Kidney glomerular epithelial cell (primary cell): ENCODE measurements at places on chromosomes 6 and 20.

DNA sequence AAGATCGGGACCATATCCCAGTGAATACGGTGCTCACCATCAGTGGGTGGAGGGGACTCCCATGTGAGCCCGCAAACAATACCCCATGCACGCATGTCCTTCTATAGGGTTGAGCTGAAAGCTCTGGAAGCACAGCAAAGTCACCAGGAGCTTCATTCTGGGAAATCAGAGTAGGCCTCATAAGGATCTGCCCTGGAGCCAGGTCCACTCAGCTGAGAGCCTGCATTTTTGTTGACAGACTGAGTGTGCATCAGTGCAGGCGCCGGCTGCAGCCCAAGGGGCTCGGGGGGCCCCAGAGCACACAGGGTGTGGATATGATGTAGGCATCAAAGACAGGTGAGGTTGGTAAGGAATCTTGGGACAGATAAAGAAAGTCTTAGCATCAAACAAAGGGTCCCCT, 79.8 kb upstream of the CD93 start:
- DNase-seq: no peak

GRCh38 chr6:133699741-133700385, 189.1 kb upstream of the TCF21 start:
- no peak for DNase-seq

DNA sequence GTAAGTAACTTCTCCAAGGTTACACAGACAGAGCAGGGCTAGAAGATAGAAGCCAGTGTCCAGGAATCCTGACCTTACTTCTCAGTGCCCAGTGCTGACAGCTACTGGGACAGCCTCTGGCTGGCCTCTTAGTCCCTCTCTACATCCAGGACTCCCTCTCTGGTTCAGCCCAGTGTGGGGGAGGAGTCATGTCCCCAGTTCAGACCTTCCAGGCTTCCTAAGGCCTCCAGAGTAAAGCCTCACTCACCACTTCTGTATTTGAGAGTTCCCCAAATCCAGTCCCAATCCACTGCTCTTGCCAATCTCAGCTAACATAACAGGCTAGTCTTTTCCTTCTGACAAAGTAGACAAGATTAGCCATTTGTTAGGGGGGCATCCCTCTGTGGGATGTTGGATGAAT, 36.9 kb upstream of the EPB41L1 start:
- DNase-seq: no peak

DNA sequence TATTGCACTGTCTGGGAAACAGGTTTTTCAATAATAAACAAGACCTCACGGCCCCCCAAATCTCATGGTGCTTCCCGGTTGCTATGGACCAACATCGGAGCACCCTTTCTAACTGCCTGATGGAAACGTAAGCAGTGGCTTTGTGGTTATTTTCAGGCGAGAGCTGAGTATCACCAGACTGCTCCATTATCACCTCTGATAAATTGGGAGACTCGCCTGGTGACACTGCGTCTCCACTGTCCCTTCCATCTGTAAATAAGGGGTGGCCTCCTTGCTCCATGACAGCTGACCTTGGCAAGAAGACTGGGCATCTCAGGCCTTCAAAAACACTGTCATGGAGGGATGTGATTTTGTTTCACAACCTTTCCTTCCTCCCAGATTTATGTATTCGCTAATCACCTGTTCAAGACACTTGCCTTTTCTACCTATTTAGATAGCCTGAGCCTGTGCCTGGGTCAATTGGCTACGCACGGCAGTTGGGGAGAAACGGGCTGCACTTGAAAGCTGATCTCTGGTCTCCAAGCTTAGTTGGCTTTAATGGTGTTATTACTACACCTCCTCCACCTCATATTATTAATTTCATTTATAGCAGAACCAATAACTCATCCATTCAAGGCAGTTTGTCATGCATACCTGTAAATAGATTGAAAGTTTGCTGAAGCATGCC, 17.7 kb upstream of the CDH4 start:
- no peak for DNase-seq

DNA sequence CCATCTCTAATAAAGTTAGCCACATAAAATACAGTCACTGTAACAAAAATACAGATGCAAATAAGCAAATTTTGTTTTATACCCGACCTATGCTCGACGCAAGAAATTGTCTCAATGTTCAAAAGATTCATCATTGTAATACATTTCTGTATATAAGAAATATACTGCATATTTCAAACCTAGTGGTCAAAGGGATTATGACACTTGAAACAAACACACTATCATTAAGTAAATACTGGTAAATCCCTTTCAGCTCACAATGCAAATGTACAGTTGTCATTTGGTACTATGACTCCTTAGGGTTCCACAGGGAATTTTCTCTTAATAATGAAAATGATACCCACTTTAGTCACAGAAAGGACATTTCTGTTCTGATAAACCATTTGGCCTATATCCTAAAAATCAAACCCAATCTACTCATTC, 2.2 kb downstream of the HIVEP2 start:
- DNase-seq: peak; percentile 36

DNA sequence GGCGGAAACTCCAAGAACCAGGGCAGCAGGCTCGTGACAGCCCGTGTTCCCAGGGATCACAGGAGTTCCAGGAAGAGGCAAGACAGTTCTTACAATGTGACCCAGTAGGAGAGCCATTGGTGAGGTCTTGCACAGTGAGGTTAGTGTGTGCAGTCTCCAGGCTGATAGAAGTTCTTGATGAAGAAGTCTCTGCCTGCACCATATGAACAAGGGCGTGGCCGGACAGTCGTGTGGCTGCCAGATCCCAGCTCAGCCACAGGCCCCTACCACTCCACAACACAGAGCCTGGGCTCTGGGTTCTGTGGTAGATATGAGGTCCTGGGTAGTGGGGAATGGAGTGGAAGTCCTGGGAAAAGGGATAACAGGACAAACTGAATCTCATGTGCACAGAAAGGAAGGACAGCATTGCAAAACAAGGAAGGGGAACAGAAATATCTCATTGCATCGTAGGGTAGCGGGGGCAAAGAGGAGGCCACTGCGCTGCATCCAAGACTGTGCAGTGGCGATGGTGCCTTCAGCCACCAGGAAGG, 65.2 kb downstream of the STX11 start:
- DNase-seq: no peak
